ENCODE measurements at places on chromosomes 12 and 14. TPM values are rescaled to one million over a fixed set of nuclear protein-coding genes. Genes with fewer than 3 reads are reported as not detected.

GRCh38 chr12:56257491-56258067 lies 605 bp downstream of the ANKRD52 start:
- DNase-seq = no peak
- peaks cover 23% of the 10 kb centered on the region for H3K4me1 ChIP-seq
- peak overlapping the region; percentile 66 for H3K4me3 ChIP-seq
- H3K27ac ChIP-seq = peak overlapping the region; percentile 88
- H3K27me3 ChIP-seq = no peaks in the 10 kb centered on the region

DNA sequence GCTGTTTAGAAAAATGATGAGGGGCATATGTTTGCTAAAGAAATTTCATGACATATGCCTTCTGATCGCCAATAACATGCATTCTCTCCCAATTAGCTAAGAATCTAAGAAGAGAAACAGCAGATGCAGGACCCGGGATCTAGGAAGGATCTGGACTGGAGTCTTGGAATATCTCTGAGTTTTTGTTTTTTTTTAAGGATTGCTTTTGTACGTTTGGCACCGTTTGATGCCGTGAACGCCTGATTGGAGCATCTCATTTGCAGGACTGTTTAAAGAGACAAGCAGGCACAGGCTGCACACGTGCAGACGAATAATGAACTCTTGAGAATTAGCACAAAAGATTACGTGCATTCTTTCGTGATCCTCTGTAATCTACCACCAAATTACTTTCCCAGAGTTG lies 13.6 kb downstream of the EML1 start:
- no peak overlapping the region for H3K27ac ChIP-seq
- peaks cover 28% of the 10 kb centered on the region for H3K4me1 ChIP-seq
- no peak for DNase-seq

GRCh38 chr12:13209436-13210235 lies 13.1 kb downstream of the EMP1 start:
- no peak overlapping the region for H3K4me3 ChIP-seq
- H3K27ac ChIP-seq = peak overlapping the region; percentile 21
- no peaks in the 10 kb centered on the region for H3K36me3 ChIP-seq
- peaks cover 6% of the 10 kb centered on the region for H3K4me1 ChIP-seq
- H3K27me3 ChIP-seq = no peaks in the 10 kb centered on the region

GRCh38 chr12:118982984-118983761 lies 1.8 kb downstream of the SRRM4 start:
- no peak overlapping the region for H3K27ac ChIP-seq
- H3K4me1 ChIP-seq = no peaks in the 10 kb centered on the region
- DNase-seq = no peak
- H3K4me3 ChIP-seq = no peak overlapping the region
- no peaks in the 10 kb centered on the region for H3K36me3 ChIP-seq
- H3K27me3 ChIP-seq = peaks cover 60% of the 10 kb centered on the region

SETD1B gene
- total RNA-seq = 13.4 TPM

TMTC1 gene
- total RNA-seq = 26.9 TPM
